ENCODE measurements at places on chromosomes 7 and 10.

DNA sequence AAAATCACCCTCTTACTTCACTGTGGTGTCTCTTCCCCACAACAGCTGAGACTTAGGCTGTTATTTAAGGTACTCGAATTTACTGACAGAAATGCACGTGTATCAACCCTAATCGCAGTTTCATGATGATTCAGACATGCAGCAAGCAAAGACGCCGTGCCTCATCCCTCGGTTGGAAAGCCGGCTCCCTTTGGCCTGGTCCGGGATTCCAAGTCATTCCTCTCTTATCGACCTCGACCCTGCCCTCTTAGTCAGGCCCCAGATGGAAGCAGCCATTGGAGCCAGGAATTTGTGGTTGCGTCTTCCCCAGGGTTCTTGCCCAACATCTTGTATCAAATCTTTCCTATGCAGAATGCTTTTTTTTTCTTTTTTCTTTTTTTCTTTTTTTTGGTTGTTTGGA, 229.5 kb downstream of the GATA3 start:
- no peak for DNase-seq

- DNase-seq, result no peak
Observed at GRCh38 chr7:30206942-30207341, 72.2 kb downstream of the MTURN start.

- no peak for DNase-seq
Observed at GRCh38 chr7:117347480-117347879, 24.6 kb upstream of the WNT2 start.

DNA sequence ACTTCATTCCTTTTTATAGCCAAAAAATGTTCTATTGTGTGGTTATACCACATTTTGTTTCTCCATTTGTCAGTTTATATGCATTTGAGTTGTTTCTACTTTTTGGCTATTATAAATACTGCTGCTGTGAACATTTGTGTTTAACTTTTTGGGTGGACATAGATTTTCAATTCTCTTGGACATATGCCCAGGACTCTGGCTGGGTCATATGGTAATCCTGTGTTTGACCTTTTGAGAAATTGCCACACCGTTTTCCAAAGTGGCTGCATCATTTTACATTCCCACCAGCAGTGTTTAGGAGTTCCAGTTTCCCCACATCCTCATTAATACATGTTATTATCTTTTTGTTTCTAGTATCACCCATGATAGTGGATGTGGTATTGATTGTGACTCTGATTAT, 39.4 kb downstream of the CSGALNACT2 start:
- no peak for DNase-seq

DNA sequence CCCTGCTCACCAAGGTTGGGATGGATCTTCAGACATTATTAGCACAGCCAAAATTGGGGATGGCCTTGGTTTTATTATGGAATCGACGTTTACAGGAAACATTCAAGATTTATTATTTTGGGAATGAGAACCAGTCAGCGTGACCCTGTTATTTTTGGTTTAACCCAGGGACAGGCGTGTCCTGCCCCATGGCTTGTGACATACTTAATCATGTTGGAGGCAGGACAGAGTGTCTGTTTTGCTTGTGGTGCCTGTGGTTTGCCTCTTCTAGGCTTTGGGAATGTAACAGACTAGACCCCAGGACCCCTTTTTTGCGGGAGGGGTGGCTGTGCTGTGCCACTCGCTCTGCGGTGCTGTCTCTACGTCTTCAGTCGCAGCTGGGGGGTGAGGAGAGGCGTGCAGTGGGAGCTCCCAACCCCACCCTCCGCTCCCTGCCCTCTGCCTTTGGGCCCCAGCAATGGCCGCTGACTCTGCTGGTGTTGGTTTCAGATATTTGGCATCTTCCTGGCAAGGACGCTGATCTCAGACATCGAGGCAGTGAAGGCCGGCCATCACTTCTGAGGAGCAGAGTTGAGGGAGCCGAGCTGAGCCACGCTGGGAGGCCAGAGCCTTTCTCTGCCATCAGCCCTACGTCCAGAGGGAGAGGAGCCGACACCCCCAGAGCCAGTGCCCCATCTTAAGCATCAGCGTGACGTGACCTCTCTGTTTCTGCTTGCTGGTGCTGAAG, 20.1 kb upstream of the SH2D4B start:
- DNase-seq, result no peak

DNA sequence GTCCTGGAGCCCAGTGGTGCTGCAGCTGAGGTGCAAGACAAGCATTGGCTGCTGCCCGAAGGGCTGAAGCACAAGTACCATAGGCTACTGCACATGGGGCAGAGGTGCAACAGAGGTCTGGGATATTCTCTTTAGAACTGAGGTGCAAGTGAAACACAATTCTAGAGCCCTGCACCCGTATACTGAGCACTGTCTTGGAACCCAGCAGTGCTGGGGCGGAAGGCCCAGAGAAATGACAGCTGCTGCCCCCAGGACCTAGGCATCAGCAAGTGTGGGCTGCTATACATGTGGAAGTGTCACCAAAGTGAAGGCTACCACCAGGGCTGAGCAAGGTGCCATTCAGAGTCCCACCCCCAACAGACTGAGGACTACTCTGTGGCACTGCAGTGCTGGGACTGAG, 393.6 kb upstream of the STEAP1 start:
- no peak for DNase-seq

GRCh38 chr10:118107040-118107439, 60.3 kb upstream of the RAB11FIP2 start:
- no peak for DNase-seq

DNA sequence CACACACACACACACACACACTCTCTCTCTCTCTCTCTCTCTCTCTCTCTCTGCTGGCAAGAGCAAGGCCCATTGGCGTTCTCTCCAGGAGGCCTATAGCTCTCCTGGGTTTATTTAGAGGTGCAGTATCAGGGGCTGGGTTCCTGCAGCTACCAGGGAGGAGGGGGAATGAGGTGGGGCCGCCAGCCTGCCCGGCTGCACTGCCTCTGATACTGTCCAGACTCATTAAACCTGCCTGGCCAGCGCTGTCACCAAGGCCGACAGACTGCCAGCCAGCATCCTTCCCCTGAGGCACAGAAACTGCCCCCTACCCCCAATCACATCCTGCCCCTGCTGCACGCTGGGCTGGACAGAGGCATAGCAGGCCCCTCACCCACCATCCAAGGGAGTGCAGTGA, 4.3 kb downstream of the PRRT4 start:
- peak; percentile 9 for DNase-seq

GRCh38 chr7:5345671-5346070, 62.9 kb downstream of the SLC29A4 start:
- no peak for DNase-seq

DNA sequence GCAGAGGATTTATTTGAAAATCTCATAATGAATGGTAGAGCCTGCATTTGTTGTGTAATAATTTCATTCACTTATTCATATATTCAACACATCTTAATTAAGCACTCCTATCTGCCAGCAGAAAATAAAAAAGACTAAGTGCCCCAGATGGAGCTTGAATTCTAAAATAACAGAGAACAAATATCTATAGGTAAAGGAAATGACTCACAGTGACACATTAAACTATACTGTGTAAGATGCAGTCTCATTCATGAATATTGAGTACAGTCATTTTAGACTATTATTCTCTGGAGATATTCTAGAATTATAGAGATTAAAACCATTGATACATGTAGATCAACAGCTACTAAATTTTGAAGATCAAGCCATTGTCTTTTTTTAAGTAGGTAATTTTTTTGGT, 72.1 kb downstream of the PTPRZ1 start:
- no peak for DNase-seq

GRCh38 chr10:86049442-86049841, 317.2 kb downstream of the GRID1 start:
- DNase-seq, result no peak

DNA sequence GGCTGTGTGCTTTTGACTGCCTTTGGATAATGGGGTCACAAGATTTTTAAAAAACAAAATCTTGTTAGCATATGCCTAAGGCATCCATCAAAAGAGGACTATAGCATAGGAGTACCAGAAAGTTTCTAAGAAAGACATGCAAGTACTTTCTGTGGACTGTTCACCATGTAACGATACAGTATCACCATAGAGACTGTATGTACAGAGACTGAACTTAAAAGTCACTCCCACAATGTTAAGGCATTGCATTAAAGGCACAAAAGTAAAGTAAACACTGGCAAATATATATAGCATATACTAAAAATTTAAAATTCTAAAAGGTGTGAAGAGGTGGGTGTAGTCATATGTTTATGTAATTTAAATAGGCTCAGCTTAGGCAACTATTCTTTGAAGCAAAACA, 190.9 kb downstream of the IMMP2L start:
- no peak for DNase-seq

- DNase-seq, result no peak
Observed at GRCh38 chr7:134567368-134567767, 18.5 kb downstream of the AKR1B15 start.

DNA sequence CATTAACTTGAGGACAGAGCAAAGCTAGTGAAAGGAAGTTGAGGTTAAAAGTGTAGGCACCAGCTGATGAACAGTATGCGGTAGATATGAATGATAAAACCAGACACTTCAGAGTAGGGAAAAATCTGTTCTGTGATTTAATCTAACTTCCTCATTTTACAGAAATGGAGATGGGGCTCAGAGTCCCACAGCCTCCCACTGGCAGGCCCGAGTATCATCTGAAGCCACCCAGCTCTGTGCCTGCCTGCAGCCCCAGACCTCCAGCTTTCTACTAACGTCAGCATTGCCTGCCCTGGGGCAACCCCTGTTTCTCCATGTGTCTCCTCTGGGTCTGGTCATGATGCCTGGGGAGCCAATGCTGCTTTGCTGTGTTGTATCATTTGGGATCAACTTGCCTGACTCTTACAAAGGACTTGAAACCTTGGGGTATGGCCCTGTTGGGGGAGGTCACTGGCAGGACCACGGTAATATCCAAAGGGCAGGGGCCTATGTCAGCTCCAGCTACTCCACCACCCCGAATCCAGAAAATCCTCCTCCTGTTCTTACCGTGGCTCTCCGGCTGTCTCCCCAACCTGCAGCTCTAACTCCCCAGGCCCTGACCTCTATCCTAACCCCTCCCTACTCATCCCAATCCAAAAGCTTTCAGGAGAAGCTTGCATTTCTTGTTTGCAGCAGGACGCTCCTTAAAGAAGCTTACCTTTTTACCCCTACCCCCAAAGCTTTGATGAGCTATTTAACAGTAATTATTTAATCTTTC, 56.2 kb upstream of the NPY start:
- peak; percentile 6 for DNase-seq

DNA sequence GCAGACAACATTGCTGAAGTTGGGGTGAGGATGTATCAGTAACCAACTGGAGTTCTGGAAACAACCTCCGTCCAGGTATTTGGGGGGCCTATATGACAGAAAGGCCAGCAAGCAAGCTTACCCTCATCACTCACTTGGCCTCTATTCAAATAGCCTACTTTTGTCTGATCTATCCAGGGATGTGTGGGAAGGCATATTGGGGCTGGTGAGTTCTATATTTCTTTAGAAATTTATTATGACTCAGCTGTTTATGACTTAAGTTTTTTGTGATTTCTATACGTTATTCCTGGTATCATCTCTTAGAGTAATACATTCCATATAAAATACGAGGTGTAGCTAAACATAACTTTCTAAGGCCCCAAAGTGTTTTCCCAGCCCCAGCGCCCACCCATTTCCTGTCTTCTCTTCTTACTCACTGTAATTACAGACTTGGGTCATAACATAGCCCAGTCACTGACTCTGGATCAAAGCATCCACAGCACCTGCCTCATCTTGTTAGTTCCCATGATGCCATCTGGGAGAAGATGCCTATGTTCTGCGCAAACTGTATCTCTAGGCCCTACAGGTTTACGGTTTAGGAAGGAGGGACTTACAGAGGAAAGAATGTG, 18.1 kb downstream of the GARS1 start:
- DNase-seq, result no peak

DNA sequence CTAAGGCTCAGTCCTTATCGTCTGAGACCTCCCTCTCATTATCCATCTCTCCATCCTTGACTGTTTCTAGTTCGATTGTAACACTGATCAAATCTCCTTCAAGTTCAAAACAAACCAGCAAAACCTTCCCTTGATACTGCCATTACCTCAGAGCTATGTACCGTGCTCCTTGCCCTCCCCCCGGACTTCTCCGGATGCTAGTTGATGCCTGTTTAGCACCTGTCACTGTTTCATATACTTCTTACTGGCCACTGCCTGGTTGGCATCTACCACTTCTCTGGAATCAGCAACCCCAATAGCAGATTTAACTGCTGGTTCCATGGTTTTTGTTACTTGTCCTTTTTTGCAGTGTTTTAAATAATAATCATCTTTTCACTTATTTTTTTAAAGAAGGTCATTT, 64.1 kb downstream of the BMPR1A start:
- DNase-seq, result no peak

GRCh38 chr7:95088536-95089215, 181.3 kb downstream of the PPP1R9A start:
- DNase-seq, result no peak

DNA sequence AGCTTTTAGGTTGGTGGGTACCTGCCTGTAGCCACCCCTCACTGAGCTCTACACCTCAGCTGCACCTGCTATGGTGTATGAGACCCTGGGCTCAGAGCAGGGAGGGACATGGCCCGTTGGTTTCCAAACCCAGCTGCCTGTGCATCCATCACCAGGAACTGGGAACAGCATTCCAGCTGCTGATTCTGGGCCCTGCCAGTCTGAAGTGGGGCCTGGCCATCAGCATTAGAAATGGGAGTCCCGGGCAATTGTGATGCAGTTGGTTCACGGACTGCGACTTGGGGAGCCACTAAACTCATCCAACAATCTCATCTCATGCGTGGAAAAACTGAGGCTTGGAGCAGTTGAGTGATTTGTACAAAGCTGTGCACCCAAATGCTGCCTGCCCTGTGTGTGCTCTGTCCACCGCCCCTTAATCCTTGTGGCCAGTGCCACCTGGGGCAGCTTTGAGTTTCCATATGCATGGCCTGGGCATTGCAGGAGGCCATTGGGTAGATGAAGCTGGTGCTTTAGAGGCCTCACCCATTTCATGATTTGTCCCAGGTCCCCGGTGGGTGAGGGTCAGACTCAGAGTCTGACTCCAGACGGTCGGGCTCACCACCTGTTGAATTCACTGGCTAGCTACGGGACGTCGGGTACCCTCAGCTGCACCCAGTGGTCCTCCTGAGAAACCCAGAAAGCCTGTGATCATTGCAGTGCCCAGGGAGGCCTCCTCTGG, 109.0 kb upstream of the SHH start:
- no peak for DNase-seq

DNA sequence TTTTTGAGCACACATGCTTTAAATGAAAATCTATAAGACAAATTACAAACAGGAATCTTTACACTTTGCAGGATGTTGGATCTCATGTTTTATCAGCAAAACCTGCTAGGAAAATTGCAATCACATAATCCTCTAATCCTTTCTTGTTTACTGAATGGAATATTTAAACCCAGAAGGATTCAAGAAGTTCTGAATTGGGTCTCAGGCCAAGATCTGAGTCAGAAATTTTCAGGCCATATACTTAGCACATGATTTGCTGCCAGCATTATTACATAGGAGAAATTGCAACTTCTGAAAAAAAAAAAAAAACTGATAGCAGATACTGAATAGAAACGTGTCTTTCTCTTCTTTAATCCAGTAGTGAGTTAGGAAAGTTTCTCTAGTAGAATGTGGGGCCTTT, 1005.3 kb upstream of the POT1 start:
- DNase-seq, result no peak

GRCh38 chr7:133081119-133081598, 731 bp downstream of the CHCHD3 start:
- peak; percentile 49 for DNase-seq

GRCh38 chr7:44401692-44402091, 76.3 kb upstream of the CAMK2B start:
- DNase-seq, result no peak

GRCh38 chr7:140456551-140457051, 22.7 kb downstream of the MKRN1 start:
- DNase-seq, result no peak

GRCh38 chr10:116521424-116522290, 24.1 kb upstream of the PNLIP start:
- DNase-seq, result peak; percentile 54

GRCh38 chr7:37342176-37342687, 106.4 kb downstream of the ELMO1 start:
- no peak for DNase-seq

All from neural progenitor cell (in vitro differentiated cells).